HTR-8/SVneo (cell line): ENCODE measurements at places on chromosomes 6 and 20.

- no peak for DNase-seq
Measured at GRCh38 chr20:61439251-61439650, 187.2 kb downstream of the CDH4 start.

DNA sequence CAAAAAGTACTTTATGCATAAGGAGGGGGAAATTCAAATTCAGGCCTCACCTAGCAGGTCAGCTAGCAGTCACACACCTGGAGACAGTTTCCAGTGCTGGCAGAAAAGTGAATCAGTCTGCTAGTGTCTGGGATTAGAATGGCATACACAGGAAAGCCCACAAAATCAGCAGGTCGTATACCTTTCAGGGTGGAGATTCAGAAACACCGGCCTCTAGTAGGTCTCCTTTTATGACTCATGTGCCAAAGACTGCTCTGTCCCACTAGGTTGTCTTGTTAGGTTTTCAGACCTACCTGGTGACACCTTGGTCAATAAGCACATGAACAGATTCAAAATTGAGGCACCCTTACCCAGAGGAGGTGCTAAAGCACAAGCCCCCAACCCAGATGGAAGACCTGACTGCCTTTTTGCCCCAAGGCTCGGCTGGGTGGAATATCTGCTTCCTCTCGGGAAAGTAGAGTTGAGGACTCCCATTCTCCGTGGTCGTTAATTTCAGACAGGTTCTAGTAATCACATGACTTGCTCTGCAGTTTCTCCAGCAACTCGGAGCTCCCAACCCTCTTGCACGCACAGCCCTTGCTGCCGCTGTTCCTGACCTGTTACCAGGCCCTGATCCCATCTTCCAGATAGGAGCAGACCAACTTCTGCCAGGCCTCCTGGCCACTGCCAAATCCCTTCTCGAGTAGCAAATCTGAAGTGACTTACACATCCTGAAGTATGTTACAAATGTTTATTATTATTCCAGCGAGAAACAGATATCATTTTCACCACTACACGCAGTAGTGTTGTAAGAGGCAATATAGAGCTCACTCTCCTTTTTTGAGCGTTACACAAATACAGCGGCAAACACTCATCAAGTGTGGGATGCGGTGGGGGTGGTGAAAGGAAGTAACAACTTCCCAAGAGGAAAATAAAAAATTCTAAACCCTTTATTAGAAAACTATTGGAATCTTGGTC, 46.6 kb downstream of the AGPAT4 start:
- DNase-seq, result no peak

DNA sequence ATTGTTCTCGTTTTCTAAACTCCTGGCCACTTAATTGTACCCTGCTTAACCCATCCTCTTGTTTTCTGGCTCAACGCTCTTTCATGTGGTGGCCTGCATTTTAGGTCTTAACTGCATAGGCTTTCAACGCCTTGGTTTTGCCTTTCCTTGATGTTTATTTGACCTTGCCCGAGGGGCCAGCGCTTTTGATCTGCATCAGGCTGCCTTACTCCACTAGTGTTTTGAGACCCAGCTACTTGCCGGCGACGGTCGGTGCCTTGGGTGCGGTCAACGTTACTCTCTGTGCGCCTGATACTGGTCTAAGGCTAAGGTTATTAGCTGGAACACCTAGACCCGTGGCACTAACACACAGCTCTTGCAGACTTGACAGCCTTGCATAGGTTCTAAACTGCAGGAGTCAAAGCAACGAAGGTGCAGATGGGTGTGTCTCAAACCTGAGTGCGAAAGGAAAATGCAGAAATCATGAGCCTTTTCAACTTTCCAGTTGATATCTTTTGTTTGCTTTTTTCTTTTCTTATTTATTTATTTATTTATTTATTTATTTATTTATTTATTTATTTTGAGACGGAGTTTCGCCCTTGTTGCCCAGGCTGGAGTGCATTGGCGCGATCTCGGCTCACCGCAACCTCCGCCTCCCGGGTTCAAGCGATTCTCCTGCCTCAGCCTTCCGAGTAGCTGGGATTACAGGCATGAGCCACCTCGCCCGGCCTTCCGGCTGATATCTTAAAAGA, 138.8 kb downstream of the HFE start:
- DNase-seq, result no peak

- DNase-seq, result no peak
Measured at GRCh38 chr6:31979238-31979898, 2.5 kb upstream of the C4A start.

DNA sequence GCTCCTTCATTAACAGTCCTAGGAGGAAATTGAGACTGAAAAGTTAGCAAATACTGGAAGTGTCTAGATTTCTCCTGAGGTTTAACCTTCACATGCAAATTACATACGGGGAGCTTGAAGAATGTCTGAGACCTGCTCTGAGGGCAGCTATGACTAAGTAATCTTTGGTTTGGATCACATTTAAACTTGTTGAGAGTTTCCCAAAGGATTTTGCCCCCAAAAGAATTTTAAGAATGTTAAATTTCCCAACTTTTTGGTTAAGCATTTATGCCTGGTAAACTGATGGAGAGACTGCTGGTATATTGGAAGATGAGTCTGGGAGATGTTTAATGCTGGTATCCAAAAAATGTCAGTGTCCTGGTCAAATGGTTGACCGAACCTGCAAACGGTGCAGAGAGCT, 97.0 kb downstream of the RREB1 start:
- DNase-seq, result no peak
